ENCODE measurements at places on chromosomes 3 and 15.

DNA sequence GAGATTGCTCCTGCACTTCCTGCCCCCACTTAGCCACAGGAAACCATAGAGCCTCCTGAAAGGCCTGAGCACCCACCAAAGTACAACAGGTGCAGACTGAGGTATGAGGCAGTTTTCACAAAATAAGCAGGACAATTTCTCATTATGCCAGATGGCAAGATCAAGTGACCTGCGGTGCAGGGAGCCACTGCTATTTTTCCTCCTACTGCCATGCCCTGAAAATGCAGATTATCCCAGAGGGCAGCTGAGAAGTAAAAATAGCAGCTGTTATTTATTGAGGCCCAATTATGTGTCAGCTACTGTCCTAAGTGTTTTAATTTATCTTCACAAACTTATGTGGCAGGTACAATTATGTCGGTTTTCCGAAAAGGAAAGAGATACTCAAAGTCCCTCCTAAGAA, 209.5 kb upstream of the ST8SIA2 start:
- DNase-seq, result no peak

GRCh38 chr3:31274326-31275024, 258.2 kb upstream of the STT3B start:
- DNase-seq, result no peak

- DNase-seq, result peak; percentile 76
These were observed 31.8 kb upstream of the MYZAP start for GRCh38 chr15:57559875-57560274.

GRCh38 chr3:105094588-105094987, 272.1 kb upstream of the ALCAM start:
- no peak for DNase-seq

DNA sequence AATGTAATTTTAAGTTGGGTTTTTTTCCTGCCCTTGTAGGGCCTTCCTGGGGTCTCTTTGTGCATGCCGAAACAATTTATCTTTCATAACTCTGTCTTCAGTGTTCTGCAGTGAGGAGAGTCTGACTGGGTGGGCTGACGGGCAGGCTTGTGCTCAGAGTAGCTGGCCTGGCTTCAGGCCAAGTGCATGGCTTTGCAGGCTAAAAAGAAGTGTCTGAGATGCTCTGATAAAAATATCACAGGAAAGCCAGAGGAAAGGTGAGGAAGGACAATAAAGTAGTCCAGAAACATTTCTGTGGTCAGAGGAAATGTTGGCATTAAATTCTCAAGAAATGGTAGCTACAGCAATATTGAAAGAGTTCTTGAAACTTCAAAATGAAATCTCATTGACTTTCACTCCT, 25.5 kb downstream of the ST3GAL6 start:
- DNase-seq, result no peak

- no peak for DNase-seq
These were observed 13.7 kb downstream of the CLPX start for GRCh38 chr15:65171428-65171827.

GRCh38 chr3:104291878-104292277, 1074.8 kb upstream of the ALCAM start:
- no peak for DNase-seq

DNA sequence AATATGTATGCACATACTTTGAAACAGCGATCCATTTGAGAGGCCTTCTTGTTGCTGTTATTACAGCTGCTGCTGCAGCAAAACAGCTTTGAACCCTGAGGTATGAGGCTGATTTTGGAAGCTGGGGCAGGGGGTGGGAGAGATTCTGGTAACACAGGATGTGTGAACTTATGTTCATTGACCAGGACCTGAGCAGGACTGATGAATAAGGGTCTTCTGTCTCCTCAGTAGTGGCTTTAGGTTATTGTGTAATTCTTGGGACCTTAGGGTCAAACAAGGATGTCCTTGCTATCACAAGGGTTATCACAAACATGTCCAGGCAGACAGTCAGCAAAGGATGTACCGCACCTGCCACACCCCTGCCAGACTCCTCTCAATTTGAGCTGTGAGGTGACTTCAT, 41.6 kb downstream of the CTDSPL start:
- no peak for DNase-seq

- DNase-seq, result no peak
These were observed 43.5 kb upstream of the ZNF280D start for GRCh38 chr15:56776839-56777238.

DNA sequence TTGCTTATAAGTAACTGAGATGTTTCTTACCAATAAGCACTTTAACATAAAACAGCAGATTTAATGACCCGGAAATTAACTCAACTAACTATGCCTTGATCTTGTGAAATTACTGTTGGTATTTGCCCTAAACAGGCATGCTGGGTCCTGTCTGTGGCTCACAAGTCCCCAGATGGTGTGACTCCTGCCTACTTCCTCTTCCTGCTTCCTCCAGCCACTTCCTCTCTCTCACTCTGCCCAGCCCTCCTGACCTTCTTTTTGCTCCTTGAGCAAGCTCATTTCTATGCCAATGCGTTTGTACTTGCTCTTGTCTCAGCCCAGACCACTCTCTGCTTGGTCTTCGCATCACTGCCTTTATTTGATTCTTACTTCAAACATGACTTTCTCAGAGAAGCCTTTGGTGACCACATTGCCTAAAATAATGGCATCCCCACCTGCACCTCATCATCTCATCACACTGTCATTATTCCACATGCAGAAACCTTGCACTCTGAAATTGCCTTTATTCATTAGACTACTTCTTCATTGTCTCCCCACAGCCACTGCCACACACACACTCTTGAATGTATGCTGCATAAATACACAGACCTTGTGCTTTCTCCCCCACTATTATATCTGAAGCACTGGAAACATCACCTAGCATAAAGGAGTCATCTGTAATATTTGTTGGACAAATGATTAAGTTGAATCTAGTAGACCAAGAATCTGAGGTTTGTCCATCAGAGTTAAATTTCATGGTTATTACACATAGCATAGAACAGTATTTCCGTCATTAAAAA, 256.3 kb upstream of the SEMA6D start:
- no peak for DNase-seq

- no peak for DNase-seq
These were observed 232.7 kb downstream of the IGSF11 start for GRCh38 chr3:118801899-118802298.

DNA sequence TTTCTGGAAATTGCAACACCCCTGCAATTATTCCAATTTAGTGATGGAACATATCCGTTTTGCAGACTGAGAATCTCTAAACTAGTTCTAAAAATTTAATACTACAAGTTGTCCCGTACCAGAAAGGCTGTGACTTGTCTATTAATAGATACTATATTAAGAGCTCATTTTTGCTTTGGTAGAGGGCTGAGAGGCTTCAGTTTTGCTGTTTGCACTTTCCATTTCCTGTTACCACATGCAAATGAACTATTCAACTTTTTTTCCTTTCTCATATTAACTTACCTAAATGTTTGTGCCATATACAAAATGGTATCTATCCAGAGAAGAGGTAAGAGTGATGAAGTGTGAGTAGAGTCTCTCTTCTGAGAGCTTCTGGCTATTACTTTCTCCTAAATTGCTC, 101.5 kb upstream of the CRBN start:
- no peak for DNase-seq

GRCh38 chr3:132279030-132279429, 38.2 kb upstream of the ACP3 start:
- no peak for DNase-seq

DNA sequence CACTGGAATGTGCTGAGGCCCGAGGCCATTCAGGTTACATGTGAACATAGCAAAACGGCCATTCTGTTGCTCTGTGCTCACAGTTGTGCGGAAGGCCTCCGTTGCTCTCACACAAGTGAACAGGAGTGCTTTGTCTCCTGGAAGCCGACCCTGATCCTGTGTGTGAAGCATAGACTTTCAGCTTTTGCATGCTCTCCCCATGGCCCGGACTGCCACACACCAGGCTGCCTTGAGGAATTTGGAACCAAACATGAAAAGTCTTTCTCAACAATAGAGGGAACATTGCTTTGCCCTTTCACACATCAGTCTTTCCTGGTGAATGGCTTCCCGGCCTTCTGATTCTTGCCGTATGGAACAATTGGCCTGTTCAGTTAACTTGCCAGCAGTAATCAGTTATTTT, 154.8 kb upstream of the LRIG1 start:
- no peak for DNase-seq

- no peak for DNase-seq
These were observed 12.6 kb upstream of the SPINK8 start for GRCh38 chr3:48345946-48346572.

DNA sequence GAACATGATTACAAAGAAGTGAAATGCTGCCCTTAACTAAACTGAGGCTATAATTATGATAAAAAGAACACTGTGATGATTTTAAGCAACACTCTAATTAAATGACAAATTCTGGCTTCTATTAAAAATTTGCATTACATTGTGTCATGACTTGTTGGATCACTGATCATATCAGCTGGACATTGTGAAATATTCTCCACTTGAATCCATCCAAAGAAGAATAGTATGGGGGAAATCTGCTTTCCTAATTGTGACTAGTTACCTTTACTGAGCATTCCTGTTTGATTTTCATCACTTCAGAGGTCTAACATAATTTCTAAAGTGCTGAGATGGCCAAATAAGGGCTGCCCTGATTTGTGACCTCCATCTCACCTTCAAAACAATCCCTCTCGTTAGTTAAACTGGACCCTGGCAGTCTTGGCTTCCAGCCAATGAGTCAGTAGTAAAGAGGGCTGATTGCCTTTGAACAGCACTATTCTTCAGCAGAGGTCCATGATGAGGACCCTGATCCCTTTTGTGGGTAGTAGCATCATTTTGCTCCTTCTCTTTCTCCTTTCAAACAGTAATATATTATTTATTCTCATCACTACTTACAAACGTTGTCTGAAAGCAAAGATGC, 53.5 kb upstream of the LEKR1 start:
- no peak for DNase-seq

GRCh38 chr3:115248274-115248673, 101.2 kb upstream of the ZBTB20 start:
- DNase-seq, result no peak

DNA sequence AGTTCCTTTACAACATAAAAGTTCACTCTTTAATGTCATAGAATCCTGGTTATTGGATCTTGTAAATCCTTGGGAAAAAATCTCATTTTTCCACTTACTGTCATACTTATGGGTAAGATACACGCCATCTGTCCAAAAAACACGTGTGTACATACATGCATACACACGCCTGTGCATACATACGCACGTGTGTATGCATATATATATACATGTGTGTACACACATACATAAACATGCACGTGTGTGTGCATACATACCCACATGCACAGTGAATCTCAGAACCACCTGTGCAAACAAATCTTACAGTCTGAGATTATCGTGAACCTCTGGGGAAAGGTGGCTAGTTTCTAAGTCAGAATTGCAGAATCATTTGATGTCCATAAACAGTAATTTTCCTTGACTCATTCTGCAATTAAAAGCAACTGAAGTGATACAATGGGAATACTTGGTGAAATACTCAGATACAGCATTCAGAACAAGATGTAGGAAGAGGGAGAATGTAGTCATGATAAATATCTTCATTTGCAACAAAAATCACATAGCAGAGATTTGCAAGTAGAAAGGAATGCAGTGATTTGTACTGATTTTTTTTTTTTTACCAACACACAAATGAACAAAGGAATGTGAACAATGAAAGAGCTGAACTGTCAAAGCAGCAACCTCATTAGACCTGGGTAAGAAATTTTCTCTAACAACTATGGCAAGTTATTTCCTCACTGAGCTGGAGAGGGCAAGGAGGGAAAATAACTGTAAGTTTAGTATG, 160.6 kb upstream of the POU1F1 start:
- no peak for DNase-seq

- DNase-seq, result no peak
These were observed 358.0 kb upstream of the TGFBR2 start for GRCh38 chr3:30248423-30248822.

GRCh38 chr3:193826159-193826795, 233.3 kb downstream of the OPA1 start:
- no peak for DNase-seq

GRCh38 chr15:63971427-63971805, 74.9 kb downstream of the DAPK2 start:
- DNase-seq, result peak; percentile 39

GRCh38 chr15:92123962-92124656, 269.6 kb upstream of the ST8SIA2 start:
- no peak for DNase-seq
